Omental fat pad (tissue), 4 donors: ENCODE measurements at places on chromosomes 13 and 19.
A peak's percentile ranks its signal among the peaks of the same experiment; 100 is the strongest.

DNA sequence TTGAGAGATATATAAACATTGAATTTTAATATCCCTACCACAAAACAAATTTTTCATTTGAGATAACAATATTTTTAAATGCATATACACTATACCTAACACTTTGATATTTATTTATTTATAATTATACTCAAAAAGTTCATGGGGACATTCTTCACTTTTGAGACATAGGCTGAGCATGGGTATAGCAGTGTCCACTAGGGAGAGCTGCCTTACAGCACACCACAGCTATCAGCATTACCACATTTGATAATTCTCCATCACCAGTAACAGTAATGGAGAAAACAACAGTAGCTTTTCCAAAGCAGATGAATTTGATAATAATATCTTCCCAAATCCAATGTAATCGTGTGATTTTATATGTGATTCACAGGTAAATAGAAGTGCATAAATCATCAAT, 626.1 kb downstream of the DACH1 start:
- DNase-seq: no peak

- no peak for DNase-seq
These were observed 845.3 kb upstream of the MIR17HG start for GRCh38 chr13:90502153-90502552.

- no peak for DNase-seq
These were observed 6.6 kb downstream of the CACNG8 start for GRCh38 chr19:53969366-53969765.

DNA sequence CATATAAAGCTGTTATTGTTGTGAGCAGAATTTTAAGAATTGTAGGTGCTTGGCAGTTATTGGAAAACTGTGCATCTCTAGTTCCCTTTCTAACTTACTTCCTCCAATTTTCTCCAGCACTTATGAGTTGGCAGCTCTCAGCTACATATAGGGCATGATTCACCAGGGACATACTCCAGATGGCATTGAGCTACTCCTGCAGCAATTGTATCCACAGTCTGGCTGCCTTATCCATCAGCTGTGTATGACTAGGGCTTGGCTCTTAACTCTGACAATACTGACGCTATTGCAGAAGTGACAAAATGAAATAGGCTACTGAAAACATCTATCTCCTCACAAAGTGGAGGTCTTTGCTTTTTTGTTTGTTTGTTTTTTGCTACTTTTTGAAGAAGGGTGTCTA, 276.7 kb downstream of the POU4F1 start:
- DNase-seq: no peak

DNA sequence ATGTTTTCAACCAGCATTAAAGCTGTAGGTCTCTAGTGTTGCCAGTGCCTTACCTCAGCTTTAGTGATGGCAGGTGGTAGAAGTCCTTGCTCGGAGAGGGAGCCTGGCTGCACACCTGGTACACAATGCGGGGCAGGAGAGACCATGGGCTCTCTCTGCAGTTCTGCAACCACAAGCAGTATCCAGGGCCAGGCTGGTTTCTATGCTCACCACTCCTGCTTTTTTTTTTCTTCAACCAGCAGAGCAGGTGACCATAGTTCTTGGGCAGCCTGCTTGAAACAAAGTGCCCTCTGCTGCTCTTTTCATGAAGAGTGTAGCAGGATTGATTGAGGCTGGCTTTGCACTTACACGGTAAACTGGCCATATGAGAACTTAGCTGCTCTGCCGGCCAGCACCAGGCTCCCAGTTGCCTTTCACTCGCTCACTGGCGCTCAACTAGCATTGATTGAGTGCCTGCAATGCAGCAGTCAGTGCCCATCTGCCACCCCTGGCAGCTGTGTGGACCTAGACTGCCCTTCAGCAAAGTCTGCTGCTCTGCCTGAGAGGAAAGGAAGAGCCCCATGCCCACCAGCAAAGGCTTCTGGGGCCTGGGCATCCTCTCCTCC, 4.4 kb upstream of the CHAMP1 start:
- DNase-seq: no peak

GRCh38 chr19:1102407-1103131, 1.2 kb upstream of the GPX4 start:
- no peak for DNase-seq

- no peak for DNase-seq
These were observed 13.7 kb downstream of the RRAS start for GRCh38 chr19:49626226-49626625.

- DNase-seq: no peak
These were observed 8.2 kb downstream of the ZNF177 start for GRCh38 chr19:9370738-9371619.

- no peak for DNase-seq
These were observed 11.8 kb downstream of the LGALS7B start for GRCh38 chr19:38800577-38801347.

- DNase-seq: no peak
These were observed 18.5 kb downstream of the CYP2A6 start for GRCh38 chr19:40831502-40832430.

DNA sequence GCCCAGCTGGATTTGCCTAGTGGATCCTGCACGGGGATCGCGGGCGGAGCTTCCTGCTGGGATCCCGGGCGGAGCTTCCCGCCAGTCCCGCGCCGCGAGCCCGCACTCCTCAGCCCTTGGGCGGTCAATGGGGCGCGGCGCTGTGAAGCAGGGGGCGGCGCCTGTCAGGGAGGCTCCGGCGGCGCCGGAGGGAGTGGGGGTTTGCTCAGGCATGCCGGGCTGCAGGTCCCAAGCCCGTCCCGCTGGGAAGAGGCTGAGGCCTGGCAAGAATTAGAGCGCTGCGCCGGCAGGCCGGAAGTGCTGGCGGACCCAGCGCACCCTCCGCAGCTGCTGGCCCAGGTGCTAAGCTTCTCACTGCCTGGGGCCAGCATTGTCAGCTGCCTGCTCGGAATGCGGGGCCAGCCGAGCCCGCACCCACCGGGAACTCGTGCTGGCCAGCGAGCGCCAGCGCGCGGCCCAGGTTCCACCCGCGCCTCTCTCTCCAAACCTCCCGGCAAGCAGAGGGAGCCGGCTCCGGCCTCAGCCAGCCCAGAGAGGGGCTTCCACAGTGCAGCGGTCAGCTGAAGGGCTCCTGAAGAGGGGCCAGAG, 119.6 kb downstream of the PRR20E start:
- no peak for DNase-seq

- no peak for DNase-seq
These were observed 333.9 kb downstream of the MYO16 start for GRCh38 chr13:108963276-108963810.

DNA sequence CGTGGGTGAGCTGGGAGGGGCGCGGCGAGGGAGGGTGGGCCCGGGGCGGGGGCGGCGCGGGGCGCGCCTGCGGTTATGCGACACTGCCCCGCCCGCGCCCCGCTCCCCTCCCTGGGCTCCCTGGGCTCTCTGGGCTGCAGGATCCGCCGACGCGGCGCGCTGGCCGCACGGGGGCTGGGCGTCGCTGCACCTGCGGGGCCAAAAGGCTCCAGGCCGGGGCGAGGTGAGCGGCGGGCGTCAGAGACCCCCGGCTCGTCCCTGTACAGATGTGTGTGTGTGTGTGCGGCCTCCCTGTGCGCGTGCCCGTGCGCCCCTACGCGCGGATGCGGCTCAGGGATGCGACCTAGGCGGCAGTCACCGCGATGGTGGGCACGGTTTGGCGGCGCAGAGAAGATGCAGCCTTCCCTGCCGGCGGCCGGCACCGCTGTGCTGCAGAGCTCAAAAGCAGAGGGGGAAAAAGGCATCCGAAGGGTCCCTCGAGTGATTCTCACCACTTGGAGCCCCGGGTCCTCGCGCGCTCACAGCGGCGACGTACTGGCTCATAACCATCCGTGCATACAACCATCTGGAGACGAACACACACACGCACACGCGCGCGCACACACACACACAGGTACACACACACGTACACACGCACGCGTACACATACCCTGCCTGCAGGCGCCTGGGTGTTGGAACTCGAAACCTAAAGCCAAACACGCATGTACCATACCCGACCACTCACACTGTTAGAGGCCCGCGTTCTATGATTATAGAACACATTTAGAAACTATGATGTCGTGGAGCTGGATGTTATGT, 709 bp downstream of the ATP8A2 start:
- no peak for DNase-seq

DNA sequence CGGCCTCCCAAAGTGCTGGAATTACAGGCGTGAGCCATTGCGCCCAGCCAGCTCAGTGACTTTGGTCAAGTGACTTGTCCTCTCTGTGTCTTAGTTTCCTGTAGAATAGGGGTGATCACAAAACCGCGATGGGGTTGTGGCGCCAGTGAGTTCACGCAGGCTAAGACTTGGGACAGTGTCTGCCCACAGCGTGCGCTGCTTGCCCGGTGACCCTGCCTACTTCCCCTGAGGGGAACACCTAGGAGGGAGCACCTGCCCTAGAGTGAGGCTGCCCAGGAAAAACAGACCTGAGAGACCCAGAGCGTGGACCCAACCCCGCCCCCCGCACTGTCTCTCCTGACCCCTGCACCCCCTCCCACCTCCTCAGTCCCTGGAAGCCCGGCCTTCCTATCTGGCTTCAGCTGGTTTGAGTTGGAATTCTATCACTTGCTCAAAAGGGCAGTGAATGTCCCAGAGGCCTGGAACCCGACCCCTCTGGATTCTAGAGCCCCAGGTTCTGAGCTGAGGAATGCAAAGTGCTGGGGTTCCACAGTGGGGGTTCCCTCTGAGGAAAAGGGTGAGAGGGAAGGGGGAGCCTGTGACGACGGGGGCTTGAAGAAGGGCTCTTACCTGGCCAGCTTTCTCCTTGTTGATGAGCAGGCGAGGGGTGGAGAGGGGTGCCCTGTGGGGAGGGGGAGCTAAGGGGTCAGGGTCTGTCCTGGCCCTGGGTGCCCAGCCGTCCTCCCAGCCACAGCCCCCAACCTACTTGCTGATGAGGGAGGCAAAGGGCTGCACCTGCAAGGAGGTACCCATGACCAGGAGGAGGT, 2.2 kb upstream of the RINL start:
- no peak for DNase-seq

GRCh38 chr13:38702669-38703068, 15.8 kb downstream of the FREM2 start:
- DNase-seq: no peak

DNA sequence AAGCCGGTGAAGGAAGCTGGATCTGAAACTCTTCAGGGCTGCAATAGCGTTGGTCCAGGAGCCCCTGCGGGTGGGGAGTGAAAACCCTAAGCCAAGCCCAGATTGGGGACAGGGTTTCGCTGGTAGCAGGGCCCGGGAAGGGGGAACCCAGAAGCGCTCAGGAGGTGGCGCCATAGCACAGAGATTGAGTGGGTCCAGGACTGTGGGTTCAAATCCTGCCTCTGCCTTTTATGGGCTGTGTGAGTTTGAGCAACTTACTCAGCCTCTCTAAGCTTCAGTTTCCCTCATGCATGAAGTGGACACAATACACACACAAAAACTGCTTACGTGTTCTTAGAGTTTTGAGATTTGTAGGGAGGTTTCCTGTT, 8.3 kb upstream of the SYCN start:
- DNase-seq: no peak

GRCh38 chr19:49224879-49225278, 67.3 kb downstream of the TRPM4 start:
- no peak for DNase-seq

DNA sequence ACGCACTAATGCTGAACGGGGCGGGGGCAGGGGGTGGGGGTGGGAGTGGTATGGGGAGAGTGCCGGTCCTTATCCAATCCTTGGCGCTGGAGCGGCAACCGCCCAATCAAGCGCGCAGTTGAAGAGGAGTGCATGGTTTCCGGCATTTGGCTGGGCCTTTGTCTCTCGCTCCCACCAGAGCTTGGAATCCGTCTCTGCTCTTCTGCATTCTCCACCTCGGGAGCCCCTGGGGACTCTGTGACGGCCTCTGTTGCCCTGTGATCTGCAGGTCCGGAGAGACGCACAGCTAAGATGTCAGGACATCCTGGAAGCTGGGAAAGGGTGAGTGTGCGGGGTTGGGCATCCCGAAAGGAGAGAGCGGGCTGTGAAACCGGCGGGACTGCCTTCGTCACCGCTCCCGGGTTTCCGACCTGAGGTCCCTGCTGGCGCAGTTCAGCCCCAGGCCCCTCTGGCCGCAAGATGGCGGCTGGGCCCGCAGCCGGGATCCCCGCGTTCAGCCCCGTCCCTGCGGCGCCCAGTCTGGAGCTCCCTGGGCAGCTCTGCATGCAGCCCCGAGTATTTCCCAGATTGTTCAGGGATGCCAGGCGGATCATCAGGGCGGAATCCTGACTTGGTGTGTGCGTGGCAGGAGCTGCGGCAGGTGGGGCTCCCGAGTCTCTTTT, 53.6 kb upstream of the ZNF254 start:
- DNase-seq: peak; percentile 68

- no peak for DNase-seq
These were observed 25.5 kb downstream of the FAM187B start for GRCh38 chr19:35202722-35203688.

- DNase-seq: no peak
These were observed 979.6 kb downstream of the PCDH17 start for GRCh38 chr13:58611117-58611516.

DNA sequence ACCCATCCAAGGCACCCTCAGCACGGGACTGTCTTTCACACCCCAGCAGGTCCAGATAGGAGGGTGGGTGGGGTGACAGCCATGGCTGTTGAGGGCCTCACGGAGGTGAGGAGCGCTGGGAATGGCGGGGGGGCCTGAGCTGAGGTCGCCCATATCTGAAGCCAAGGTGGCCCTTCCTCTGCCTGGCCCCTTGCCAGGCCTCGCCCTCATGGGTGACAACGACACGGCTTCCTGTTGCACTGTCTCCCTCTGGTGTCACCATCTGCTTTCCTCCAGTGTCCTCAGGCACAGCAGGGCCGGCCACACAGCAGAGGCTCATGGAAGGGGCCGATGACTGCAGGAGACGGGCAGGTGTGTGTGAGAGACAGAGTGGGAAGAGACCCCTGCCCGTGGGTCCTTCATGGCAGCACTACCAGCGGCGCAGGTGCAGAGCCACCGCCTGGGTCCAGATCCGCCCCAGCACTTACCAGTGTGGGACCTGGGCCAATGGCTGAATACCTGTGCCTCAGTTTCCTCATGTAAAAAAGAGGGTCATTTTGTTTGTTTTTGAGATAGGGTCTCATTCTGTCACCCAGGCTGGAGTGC, 8.1 kb upstream of the NKPD1 start:
- DNase-seq: no peak

DNA sequence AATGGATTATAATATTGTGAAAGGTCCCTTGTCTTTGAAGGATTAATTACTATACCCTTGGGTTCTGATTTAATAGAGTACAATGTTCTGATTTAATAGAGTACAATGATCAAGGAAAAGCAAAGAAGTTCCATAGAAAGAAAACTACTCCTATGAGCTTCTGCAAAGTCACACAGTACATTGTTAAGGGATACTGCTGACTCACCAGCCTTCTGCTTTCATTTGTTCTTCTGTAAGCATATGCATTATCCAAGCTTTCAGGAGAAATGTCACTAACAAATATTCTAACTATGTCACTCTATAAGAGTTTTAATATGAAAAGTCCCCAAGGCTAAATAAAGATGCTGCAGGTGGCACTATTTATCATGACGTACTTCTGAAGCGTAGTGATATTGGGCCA, 396.7 kb downstream of the RFC3 start:
- no peak for DNase-seq

DNA sequence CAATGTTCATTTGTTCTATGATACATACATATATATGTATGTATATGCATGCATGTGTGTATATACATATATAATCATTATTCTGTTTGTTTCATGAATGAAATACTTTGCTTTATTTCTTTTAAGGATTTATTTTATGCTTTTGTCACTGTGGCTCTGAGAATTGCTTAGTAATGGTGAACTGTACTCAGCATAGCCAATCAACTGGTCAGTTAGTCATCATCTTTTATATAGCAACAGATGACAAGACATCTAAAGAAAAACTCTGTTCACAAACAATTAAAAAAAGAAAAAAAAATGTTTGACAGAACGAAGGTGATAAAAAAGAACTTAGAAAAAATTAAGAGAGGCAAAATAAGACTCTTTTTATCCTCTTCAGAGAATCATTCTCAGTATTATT, 1440.3 kb downstream of the PCDH9 start:
- no peak for DNase-seq

GRCh38 chr13:97283888-97284287, 61.8 kb downstream of the MBNL2 start:
- no peak for DNase-seq
